Activated naive CD4-positive, alpha-beta T cell treated with Interleukin-2 at 50 U/mL for 16 hours (primary cell): ENCODE measurements at places on chromosomes 5 and 9.

DNA sequence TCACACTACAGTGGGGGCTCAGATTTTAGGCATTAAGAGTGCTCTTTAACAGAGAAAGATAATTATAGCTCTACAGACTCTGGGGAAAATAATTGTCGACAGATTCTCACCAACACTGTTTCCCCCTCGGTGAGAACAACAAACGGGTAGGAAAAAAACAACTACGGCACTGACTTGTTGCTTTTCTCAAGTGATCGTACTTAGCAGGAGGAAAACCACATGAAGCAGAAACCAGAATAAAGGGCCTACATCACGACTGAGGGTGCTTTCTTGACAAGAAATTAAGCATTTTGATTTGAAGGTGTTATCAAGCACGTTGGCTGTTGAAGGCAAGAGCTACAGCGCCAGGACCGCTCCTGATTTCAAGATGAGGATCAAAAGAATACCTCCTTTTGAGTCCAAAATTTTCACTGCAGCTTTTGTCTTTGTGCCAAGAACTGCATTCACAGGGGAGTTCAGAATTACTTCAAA, 27.2 kb upstream of the CER1 start:
- no peak for DNase-seq

DNA sequence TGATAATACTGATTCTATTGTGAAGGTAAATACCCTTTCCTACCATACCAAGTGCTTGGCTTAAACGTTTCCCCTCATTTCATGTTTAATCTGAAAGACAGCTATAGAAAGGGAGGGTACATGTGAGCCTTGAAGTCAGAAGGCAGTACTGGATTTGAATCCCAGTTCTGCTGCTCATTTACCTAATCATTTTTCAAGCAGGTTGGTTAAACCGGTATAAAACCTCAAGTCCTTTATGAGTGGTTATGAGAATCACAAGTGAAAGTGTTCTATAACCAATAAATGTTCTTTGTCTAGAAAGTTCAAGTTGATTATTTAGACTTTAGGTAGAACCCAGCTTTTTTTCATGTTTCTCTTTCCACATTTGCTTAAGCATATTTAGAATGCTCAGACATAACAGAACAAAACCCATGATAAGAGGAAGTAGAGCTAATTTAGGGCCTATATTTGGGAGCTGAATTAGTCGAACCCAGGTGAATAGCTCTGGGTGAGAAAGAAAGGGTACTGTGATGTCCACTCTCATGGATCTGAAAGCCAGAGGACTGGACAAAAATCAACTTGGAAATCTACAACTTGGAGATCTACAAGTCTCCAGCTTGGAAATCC, 29.7 kb upstream of the F2RL2 start:
- DNase-seq = no peak

DNA sequence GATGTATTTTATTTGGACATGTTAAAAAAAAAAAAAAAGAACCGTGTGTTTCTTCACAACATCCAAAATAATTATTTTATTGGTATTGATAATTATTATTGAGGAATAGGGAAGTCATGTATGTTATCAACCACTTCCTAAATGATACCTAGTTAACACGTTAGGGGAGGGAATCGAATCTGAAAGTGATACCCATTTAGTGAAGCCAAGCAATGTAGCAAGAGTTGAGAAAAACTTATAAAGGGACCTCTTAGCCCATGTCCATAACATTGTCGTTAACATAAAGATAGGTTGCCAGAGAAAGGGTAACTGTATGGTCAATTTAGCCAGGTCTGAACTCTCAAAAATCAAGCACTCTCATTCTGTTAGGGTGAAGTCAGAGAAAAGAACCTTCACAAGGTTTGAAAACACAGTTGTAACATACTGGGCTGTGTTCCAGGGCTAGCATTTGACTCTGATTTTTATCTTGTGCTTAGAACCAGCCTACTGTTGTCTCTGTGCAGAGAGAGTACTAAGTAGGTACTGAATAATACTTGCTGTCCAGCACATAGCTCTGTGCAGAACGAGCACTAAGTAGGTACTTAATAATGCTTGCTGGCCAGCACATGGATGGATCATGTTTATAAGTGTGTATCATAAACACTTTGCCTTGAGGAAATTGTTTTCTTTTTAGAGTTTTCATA, 60.4 kb downstream of the GHR start:
- DNase-seq = no peak

DNA sequence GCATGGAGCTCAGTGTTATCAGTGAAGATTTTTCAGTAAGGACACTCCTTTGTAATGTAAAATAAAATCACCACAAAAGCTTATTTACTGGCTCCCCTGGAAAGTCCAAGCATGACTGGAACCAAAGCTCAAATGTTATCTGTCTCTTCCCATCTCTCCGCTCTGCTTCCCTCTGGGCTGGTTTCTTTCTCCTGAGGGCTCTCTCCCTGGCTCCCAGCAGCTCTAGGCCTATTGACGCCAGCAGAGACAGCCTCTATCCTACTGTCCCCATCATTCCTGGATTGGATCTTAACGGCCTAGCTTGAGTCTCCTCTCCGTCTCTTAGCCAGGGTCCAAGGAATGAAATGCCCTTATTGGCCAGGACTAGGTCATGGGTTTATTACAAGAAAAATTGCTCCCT, 86.1 kb downstream of the TMEM167A start:
- DNase-seq = no peak
